ENCODE measurements at places on chromosomes 16 and 17.

- no peak for DNase-seq
Measured at GRCh38 chr16:69921127-69921526, 30.0 kb upstream of the CLEC18A start.

- DNase-seq, result no peak
Measured at GRCh38 chr17:12348476-12348875, 317.2 kb upstream of the MYOCD start.

DNA sequence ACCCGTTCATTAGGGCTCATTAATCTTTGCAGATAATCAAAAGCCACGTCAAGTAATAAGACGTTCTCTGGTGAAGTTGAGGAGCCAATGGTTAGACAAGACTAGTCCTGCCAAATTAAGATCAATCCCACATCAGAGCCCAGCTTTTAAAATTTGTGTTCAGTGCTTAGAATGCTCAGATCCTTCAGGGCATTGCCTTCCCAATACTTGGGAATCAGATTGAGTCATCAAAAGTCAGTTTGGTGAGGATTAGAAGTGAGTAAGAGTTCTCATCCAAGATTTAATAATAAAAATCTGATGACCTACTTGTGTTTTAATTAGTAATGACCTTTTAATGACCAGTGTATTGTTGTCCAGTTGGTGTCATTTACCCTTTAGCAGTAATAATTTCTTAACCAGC is 19.8 kb downstream of the MAP2K4 start:
- DNase-seq, result no peak

GRCh38 chr17:56018211-56018610 is 135.1 kb upstream of the ANKFN1 start:
- DNase-seq, result no peak

DNA sequence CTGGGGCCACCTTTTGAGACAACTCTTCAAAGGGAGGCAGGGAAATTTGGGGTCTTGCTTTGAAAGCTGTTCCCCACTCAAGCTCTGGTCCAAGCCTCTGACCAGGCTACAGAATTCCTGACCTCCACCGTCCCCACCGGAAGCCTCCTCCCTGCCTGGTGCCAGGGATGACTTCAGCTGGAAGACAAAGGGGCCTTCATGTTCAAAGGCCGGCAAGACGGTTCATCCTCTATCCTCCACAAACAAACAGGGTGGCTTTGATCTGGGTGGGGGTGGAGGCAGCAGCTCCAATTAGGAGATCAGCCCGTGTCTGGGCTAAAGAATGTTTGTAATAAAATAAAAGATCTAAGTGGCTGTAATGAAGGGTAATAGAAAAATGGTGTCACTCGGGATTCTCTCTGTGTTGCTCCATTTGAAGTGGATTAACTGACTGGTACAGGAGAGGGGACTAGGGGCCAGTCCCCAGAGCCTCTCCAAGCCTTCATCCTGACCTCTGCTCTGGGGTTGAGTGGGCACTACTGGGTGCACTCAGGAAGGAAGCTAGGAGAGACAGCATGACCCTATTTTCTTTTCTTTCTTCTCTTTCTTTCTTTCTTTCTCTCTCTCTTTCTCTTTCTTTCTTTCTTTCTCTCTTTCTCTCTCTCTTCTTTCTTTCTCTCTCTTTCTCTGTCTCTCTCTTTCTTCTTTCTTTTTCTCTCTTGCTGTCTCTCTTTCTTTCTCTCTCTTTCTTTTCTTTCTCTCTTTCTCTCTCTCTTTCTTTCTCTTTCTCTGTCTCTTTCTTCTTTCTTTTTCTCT is 27.5 kb upstream of the NKD1 start:
- no peak for DNase-seq

GRCh38 chr16:85569615-85570212 is 43.4 kb upstream of the GSE1 start:
- DNase-seq, result no peak

- no peak for DNase-seq
Measured at GRCh38 chr17:17990282-17990681, 17.6 kb downstream of the DRC3 start.

All from LoVo (cell line).